Upper lobe of right lung (tissue), 1 donor: ENCODE measurements at places on chromosomes 12 and 14. TPM values are rescaled to one million over a fixed set of nuclear protein-coding genes. Genes with fewer than 3 reads are reported as not detected.

Gene ITGA5
- 102 TPM for total RNA-seq

Gene SINHCAF
- 45.7 TPM for total RNA-seq

Gene RNU4-1
- 2,477 TPM for total RNA-seq

Gene SLC5A8
- total RNA-seq: 2.8 TPM

Gene SLC10A1
- not detected for total RNA-seq

Gene PTCSC3
- total RNA-seq: 2.8 TPM
